HTR-8/SVneo (cell line): ENCODE measurements at places on chromosomes 12 and 14.

DNA sequence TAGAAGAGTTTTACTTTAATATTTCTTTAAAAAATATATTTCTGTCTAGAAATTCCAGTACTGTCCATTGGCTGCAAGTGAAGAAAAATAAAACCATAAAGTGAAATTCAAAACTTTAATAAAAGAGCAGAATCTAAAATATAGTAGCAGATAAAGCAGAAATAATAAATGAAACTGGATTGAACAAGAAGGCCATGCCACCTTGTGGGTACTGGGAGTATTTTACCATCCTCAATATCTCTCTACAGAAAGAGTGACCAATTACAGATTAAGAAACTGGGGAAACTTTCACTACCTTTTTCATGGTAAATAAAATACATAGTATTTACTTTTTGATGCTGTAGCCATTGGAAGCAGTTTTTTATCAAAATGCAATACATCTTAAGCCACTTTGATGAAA lies 220.5 kb downstream of the BCAT1 start:
- DNase-seq = no peak

- DNase-seq = no peak
Measured at GRCh38 chr14:101716956-101717662, 44.4 kb upstream of the PPP2R5C start.

GRCh38 chr12:109597414-109597794 lies 23.8 kb downstream of the MVK start:
- DNase-seq = no peak

- no peak for DNase-seq
Measured at GRCh38 chr14:33979613-33980276, 28.9 kb upstream of the EGLN3 start.

DNA sequence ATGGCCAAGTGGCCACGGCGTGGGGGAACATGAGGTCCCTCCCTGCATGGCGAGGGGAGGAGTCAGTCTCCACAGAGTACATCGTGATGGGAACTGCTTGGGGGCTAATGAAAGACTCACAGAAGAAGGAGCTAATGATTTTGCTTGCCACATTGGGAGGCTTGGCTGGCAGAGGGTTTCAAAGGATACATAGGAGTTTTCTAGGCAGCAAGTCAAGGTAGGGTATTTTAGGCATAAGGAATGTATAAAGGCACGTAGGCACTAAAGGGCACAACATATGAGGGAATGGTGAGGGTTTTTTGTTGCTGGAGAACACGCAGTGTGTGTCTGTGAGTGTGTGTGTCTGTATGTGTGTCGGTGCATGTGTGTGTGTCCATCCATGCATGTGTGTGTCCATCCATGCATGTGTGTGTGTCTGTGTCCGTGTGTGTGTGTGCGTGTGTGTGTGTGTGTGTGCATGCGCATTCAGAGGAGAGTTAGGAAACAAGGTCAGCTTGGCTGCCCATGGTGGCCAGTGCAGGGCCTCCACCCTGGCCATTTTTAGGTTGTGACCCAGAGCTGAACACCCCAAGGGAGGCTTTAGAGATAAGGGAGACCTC lies 84.5 kb downstream of the BEGAIN start:
- no peak for DNase-seq

DNA sequence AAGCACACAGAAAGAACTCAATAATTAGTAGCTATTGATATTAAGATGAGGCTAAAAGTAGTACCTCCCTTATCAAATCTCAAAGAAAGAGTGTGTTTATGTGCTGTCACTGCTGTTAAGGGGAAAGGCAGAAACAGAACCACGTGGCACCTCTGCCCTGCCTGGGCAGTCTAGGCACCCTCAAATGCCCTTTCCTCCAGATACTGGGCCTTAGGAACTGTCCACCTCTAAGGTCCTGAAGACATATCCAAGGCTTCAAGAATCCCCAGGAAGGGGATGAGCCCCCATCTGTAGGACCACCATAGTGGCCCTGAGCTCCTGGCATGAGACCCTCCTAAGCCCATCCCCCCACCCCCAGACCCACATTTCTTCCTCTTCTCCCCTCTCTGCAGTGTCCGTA lies 29.1 kb downstream of the NGB start:
- no peak for DNase-seq

DNA sequence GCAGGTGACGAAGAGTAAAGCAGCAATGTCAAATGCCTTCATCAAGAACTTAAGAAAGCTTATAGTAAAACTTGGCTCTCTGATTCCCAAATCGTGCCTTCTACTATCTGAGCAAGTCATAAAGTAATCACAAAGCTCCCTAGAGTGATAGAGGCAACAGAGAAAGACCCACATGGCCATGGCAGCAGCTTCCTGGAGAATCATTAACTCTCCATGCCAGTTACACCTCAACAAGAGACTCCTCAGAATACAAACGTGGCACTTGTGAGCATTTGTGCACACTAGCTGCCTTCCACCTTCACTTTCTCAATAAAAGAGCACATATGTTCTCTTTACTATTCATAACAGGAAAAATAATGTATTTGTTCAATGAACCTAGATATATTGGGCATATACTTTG lies 48.0 kb downstream of the PLCZ1 start:
- no peak for DNase-seq

GRCh38 chr12:62694116-62694515 lies 227.5 kb downstream of the MON2 start:
- DNase-seq = no peak

DNA sequence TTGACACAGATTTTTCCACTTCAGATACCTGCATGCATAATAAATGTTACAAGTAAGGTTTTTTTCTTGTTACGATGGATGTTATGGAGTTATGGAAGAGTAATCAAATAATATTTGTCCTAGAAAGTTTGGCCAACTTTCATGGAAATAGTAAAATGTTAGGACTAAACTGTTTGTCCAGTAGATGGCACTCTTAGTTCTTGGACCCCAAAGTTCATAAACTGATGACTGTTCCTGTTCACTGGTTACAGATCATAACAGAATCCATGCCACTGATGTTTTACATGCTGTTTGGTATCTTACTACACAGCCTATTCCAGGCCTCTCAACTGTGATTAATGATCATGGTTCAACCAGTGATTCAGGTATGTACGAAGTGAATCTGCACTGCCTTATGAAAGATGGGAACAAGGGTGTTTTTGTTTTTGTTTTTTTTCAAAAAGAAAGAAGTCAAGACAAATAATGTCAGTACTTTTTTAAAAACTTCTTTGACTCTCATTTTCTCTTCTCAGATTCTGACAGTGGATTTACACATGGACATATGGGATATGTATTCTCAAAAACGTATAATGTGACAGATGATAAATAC lies 48.8 kb upstream of the SLCO1C1 start:
- peak; percentile 20 for DNase-seq

DNA sequence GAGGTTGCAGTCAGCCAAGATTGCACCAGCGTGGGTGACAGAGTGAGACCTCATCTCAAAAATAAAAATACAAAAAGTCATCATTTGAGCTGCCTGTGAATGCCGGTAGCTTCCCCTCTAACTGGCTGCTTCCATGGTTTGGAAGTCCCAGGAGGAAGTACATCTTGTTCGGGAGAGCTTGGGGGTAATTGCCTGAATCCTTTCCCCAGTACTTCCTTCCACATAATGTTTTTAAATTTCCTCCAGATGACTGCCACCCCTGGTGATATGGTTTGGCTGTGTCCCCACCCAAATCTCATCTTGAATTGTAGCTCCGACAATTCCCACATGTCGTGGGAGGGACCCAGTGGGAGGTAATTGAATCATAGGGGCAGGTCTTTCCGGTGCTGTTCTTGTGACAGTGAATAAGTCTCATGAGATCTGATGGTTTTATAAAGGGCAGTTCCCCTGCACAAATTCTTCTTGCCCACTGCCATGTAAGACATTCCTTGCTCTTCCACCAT lies 87.2 kb downstream of the SPRING1 start:
- no peak for DNase-seq

- no peak for DNase-seq
Measured at GRCh38 chr12:104635607-104636343, 179.0 kb downstream of the CHST11 start.

- DNase-seq = no peak
Measured at GRCh38 chr12:89960011-89960507, 251.4 kb upstream of the ATP2B1 start.

- no peak for DNase-seq
Measured at GRCh38 chr12:57496822-57497221, 9.0 kb downstream of the MARS1 start.

DNA sequence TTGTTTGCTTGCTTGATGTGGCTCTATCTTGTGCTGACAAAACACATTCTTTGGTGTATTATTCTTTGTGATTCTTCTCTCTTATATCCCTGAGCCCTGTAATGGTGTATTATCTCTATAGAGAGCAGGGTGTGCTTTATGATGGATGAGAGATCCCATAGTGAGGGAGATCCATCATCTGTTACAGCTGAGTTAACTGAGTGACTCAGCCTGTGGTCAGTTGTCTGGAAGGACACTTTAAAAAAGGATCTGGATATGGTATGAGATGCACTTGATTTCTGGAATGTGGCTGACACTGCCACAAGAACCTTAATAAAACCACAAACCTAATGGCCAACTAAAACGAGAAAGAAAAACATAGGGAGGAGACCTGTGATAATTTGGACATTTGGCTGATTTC lies 461.4 kb upstream of the SYT1 start:
- peak; percentile 37 for DNase-seq
